ENCODE measurements at places on chromosomes 4 and X. TPM values are rescaled to one million over a fixed set of nuclear protein-coding genes. Genes with fewer than 3 reads are reported as not detected.

- no peak for DNase-seq
- no peak overlapping the region for H3K27ac ChIP-seq
- H3K4me3 ChIP-seq, result no peak overlapping the region
- no peaks in the 10 kb centered on the region for H3K36me3 ChIP-seq
- no peaks in the 10 kb centered on the region for H3K27me3 ChIP-seq
These were observed 32.8 kb upstream of the LSM6 start for GRCh38 chr4:146142768-146143167.

DNA sequence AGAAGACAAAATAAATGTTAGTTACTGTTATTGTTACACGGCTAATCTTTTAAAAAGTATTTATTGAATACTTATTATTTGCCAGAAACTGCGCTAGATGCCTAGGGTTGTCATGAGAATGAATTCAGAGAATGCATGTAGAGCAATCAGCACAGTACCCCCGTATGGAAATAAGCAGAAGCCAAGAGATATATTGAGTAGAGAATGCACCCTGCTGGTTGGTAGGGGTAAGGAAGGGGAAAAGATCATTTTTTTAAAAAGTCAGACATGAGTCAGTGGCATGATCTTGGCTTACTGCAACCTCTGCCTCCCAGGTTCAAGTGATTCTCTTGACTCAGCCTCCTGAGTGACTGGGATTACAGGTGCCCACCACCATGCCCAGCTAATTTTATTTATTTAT lies 13.1 kb upstream of the DRP2 start:
- no peak for DNase-seq
- H3K27ac ChIP-seq, result no peak overlapping the region

Gene NALF2
- not detected for total RNA-seq

Gene FGFBP2
- total RNA-seq, result not detected

Gene LAGE3
- total RNA-seq, result 8.9 TPM

Gene SSX2B
- total RNA-seq, result not detected

Gene GDPD2
- not detected for total RNA-seq

DNA sequence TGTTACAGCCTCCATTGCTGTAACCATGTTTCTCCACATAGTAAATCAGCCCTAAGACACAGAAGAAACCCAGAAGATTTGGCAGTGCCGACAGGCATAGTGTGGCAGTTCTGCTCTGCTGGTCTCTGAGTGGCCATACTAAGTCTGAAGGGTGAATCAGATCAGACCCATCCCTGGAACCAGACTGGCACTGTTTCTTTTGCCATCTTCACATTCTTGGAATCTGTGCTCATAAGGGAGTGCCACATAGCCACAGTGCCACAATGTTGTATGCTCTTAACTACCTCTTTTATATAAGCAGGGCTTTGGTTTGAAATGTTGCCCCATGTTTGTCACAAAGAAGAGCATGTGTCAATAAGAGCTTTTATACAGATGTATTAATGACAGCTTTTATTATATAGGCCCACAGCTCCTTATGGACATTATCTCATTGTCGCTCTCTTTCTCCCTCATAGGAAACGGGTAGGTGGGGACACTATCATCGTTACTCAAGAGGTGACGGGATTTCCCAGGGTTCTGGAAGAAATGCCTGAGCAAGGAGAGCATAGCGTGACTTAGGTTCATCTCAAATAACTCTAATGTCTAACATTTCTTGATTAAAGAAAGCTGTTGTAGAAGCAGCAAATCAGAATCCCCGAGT lies 128.2 kb downstream of the CBR4 start:
- peak overlapping the region; percentile 57 for H3K27ac ChIP-seq
- DNase-seq, result no peak
- peaks cover 22% of the 10 kb centered on the region for H3K36me3 ChIP-seq
- no peaks in the 10 kb centered on the region for H3K27me3 ChIP-seq
- H3K4me3 ChIP-seq, result no peak overlapping the region

GRCh38 chr4:98338761-98339438 lies 77.7 kb downstream of the RAP1GDS1 start:
- no peak for DNase-seq
- H3K36me3 ChIP-seq, result peaks cover 3% of the 10 kb centered on the region
- no peaks in the 10 kb centered on the region for H3K4me1 ChIP-seq
- no peak overlapping the region for H3K4me3 ChIP-seq
- H3K27me3 ChIP-seq, result no peaks in the 10 kb centered on the region
- H3K27ac ChIP-seq, result no peak overlapping the region

DNA sequence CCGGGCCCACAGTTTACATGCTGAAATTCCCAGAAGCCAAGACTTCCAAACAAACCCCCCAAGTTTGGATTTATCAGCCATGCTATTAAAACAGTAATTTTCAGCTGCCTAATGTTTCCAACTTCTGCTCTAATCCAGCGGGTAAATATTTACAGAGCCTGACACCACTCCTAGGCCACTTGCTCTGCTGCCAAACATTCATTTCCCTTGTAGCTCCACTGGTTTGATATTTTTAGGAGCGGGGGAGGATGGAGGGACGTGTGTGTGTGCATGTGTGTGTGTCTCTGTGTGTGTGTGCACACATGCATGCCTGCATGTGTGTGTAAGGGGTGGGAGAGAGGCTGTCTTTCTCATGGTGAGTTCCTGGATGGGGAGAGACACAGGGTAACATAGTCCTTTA lies 115.7 kb upstream of the PJA1 start:
- H3K27me3 ChIP-seq, result no peaks in the 10 kb centered on the region
- H3K4me1 ChIP-seq, result peaks cover 4% of the 10 kb centered on the region
- no peaks in the 10 kb centered on the region for H3K36me3 ChIP-seq
- no peak for DNase-seq

DNA sequence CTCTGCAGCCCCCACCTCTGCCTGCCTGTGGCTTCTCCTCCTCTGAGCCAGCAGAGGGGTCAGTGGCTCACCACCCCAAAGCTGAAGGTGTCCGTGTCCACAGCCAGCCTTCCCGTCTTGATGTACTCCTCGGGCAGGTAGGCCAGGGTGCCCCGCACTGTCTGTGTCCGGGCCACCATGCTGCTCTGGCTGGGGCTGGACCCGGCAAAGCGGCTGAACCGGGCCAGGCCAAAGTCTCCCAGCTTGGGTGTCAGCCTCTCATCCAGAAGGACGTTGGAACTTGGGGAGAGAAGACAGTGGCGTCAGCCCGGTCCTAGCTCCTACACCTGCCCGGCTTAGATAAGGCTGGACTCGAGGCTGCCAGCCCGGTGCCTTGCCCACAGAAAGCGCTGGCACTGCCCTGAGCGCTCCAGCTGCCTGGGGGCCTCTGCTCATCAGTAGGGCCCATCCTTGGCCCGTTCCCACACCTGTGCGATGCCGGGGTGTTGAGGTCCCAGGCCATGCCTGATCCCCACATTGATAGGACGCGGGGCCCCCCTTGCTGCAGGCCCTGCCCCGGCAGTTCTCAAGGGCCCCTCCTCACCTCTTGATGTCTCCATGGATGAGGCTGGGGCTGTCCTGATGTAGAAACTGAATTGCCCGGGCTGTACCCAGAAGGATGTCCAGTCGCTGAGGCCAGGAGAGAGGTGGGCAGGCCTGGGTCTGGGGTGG lies 3.2 kb downstream of the IRAK1 start:
- H3K36me3 ChIP-seq, result no peaks in the 10 kb centered on the region
- H3K4me3 ChIP-seq, result no peak overlapping the region
- no peak overlapping the region for H3K27ac ChIP-seq

GRCh38 chr4:37623125-37623524 lies 63.1 kb downstream of the RELL1 start:
- H3K27me3 ChIP-seq, result no peaks in the 10 kb centered on the region
- no peaks in the 10 kb centered on the region for H3K4me1 ChIP-seq
- H3K4me3 ChIP-seq, result no peak overlapping the region
- H3K27ac ChIP-seq, result no peak overlapping the region
- H3K36me3 ChIP-seq, result no peaks in the 10 kb centered on the region

Gene VEGFD
- total RNA-seq, result 3.0 TPM

Gene CXorf49
- not detected for total RNA-seq

Gene MAGEA1
- total RNA-seq, result not detected
